ENCODE measurements at places on chromosomes 3 and 15.
A peak's percentile ranks its signal among the peaks of the same experiment; 100 is the strongest.

- peak; percentile 81 for DNase-seq
These were observed 12.0 kb downstream of the MRPL46 start for GRCh38 chr15:88454867-88455810.

DNA sequence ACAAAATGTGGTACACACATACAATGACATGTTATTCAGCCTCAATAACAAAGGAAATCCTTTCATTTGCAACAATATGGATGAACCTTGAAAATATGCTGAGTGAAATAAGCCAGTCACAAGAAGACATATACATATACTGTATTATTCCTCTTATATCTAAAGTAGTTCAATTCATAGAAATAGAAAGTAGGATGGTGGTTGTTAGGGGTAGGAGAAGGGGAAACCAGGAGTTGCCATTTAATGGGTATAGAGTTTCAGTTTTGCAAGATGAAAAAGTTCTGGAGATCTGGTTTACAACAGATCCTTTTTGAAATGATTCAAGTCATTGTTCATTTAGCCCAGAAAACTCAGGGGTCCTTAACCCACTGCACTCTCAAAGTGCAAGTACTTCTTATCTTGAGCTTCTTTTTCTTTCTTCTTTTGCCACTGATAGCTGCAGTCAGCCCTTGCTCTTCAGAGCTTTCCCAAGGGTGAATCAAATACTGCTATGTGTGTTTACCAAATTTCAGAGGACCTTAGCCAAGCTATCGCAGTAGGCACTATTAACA, 208.0 kb upstream of the EOMES start:
- DNase-seq = no peak

GRCh38 chr3:109254770-109255169, 61.5 kb downstream of the DPPA2 start:
- DNase-seq = no peak

- DNase-seq = peak; percentile 41
These were observed at the start of gene MKRN3 for GRCh38 chr15:23565395-23566070. MKRN3 (plus strand) TSS chr15:23565674; CDS start chr15:23565783, 109 bp downstream.

DNA sequence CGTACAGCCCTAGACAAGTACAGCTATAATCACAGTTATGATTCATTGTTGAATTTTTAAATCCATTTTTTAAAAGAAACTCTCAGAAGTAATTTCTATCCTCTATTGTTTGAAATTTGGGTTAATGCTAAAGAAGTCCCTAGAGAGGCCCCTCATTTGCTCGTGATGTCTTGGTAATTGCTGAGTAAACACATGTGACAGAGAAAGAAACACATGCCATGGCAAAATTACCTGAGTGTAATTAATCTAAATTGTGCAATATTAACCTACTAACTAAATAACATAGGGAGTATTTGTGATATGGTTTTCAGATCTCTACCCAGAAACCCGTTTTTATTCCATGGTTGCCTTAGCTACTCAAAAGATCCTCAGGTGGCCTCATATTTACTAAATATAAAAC, 10.8 kb downstream of the NEK10 start:
- DNase-seq = no peak

DNA sequence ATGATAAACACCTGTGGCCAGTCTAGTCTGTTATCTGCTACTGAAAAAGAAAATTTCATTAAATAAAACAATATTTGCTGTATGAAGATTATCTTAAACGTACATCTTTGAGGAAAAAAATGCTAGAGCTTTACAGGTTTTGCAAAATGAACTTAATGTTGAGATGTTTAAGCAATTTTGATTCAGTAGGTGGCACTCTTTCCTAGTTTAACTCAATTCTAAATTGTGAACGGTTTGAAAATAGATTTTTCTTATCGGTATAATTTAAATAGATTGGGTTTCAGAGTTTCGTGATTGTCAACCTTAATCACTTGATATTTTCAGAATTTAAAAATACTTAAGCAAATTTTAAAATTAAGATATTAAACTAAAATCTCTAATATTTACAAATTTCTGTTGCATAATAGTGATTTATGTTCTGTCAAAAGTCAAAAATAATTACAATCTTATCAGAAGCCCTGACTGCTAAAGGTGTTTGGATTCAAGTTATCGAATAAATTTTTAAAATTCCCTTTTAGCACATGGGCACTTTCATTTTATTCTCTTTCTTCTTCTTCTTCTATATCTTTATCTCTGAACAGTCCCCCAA, 7.0 kb upstream of the RNF111 start:
- peak; percentile 71 for DNase-seq

- peak; percentile 62 for DNase-seq
These were observed 5.2 kb upstream of the MPI start for GRCh38 chr15:74884428-74885223.

Measured in fibroblast of the aortic adventitia (primary cell).